ENCODE measurements at places on chromosomes 7 and 10.

- no peak for DNase-seq
These were observed 809 bp upstream of the OGA start for GRCh38 chr10:101818872-101819633.

- no peak for DNase-seq
These were observed 264.0 kb upstream of the NEBL start for GRCh38 chr10:21161090-21161625.

DNA sequence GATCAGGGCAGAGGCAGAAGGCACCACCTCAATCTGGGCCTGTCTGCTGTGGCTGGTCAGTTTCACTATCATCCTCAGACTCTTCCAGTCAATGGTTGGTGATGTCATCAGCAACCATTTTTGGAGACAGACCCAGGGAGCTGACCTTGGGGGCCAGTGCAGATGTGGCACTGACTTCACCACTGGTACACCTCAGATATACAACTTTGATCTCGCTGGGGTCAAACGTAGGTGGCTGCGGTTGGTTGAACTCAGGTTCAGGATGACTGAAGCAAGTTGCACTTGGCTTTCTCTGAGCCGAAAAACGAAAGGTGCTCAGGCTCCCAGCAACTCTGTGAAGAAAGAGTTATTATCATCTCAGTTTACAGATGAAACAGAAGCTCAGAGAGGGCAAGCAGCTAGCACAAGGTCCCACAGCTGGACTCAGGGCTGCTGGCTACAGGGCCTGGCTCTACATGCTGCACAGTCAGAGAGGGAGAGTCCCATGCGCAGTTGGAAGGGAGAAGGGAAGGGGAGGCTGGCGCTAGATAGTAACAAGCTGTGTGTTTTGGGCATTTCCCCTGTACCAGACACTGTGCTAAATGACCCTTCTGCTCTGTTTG lies 27.2 kb downstream of the ANKRD16 start:
- DNase-seq, result no peak

GRCh38 chr7:50821457-50822008 lies 38.8 kb upstream of the GRB10 start:
- DNase-seq, result no peak

DNA sequence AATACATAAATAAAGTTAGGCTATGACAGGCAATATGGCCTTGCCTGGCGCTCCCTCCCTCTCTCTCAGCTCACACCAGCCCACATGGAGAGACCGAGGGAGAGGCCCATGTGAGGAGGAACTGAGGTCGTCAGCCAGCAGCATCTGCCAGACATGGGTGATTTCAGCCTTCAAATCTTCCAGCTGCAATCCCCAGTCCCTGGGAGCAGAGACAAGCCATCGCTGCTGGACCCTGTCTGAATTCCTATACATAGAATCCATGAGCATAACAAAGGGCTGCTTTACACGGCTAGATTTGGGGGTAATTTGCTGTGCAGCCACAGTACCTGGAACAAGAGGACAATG lies 35.6 kb downstream of the ANKRD16 start:
- no peak for DNase-seq

All from germinal center (tissue), 1 donor.